Activated CD8-positive, alpha-beta memory T cell treated with anti-CD3 and anti-CD28 coated beads, Interleukin-2, amount 10 ng/mL, durations not matched to agents 7 days and 5 days (primary cell): ENCODE measurements at places on chromosomes 3 and 15. TPM values are rescaled to one million over a fixed set of nuclear protein-coding genes. Genes with fewer than 3 reads are reported as not detected.

Gene SMAD6
- 0.29 TPM for total RNA-seq

Gene SLMAP
- 57.6 TPM for total RNA-seq

Gene NBEAL2
- 164 TPM for total RNA-seq

Gene IQCF5
- not detected for total RNA-seq

DNA sequence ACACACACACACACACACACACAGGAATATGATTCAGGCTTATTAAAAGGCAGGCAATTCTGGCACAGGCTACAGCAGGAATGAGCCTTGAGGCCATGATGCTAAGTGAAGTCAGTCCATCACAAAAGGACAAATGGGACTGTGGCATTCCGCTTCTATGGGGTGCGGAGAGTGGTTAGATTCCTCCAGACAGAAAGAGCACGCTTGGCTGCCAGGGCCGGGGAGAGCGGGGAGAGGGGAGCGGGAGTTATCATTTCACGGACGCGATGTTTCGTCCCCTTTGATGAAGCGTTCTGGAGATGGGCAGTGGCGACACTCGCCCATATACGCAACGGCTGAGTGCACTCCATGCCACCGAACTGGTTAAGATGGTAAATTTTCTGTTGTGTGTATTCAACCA is 58.5 kb upstream of the FAM174B start:
- H3K36me3 ChIP-seq, result no peaks in the 10 kb centered on the region
- peaks cover 8% of the 10 kb centered on the region for H3K4me1 ChIP-seq
- H3K27ac ChIP-seq, result no peak overlapping the region
- H3K4me3 ChIP-seq, result peak overlapping the region; percentile 11

DNA sequence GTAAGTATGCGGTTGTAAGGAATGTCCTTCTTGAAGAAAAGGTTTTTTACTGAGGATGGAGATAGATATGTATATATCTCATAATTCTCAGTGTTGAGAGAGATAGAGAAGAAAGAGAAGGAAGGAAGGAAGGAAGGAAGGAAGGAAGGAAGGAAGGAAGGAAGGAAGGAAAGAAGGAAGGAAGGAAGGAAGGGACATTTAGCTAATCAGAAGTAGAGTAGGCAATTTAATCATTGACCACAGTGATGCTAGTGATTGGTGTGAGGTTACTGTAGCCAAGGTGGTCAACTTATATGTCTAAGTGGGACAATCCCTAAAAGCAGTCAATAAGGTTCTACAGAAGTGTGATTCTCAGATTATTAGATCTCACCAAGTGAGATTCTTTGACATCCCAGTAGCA is 751.8 kb upstream of the CBLB start:
- no peaks in the 10 kb centered on the region for H3K4me1 ChIP-seq
- H3K27ac ChIP-seq, result no peak overlapping the region
- H3K27me3 ChIP-seq, result no peaks in the 10 kb centered on the region
- peaks cover 10% of the 10 kb centered on the region for H3K36me3 ChIP-seq
- no peak overlapping the region for H3K4me3 ChIP-seq

DNA sequence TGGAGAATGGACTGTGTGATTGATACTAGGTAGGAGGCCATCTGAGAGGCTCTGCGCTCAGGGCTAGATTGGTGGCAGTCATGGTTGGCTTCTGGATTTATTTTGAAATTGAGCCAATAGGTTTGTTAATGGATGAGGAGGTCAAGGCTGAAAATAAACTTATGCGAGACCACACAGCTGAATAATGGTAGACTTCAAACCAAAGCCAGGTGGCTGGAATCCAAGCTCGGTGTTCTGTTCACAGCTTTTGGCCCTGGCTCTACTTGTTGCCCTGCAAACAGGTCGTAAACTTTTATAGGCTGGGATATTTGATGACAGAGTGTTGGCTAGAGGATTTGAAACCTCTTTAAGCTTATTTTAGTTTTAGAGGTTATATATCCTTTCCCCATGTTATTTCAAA is 160.4 kb downstream of the CHL1 start:
- H3K27me3 ChIP-seq, result no peaks in the 10 kb centered on the region
- H3K4me3 ChIP-seq, result no peak overlapping the region
- H3K4me1 ChIP-seq, result no peaks in the 10 kb centered on the region
- H3K27ac ChIP-seq, result no peak overlapping the region

GRCh38 chr15:33068007-33068481 is 126.5 kb downstream of the FMN1 start:
- H3K27me3 ChIP-seq, result peaks cover 11% of the 10 kb centered on the region
- no peaks in the 10 kb centered on the region for H3K36me3 ChIP-seq
- no peak overlapping the region for H3K4me3 ChIP-seq
- DNase-seq, result no peak
- H3K4me1 ChIP-seq, result peaks cover 2% of the 10 kb centered on the region
- no peak overlapping the region for H3K27ac ChIP-seq

GRCh38 chr15:72474912-72475628 is 940 bp downstream of the ARIH1 start:
- DNase-seq, result peak; percentile 90
- peak overlapping the region; percentile 96 for H3K4me3 ChIP-seq
- H3K4me1 ChIP-seq, result peaks cover 42% of the 10 kb centered on the region
- H3K27ac ChIP-seq, result peak overlapping the region; percentile 99

DNA sequence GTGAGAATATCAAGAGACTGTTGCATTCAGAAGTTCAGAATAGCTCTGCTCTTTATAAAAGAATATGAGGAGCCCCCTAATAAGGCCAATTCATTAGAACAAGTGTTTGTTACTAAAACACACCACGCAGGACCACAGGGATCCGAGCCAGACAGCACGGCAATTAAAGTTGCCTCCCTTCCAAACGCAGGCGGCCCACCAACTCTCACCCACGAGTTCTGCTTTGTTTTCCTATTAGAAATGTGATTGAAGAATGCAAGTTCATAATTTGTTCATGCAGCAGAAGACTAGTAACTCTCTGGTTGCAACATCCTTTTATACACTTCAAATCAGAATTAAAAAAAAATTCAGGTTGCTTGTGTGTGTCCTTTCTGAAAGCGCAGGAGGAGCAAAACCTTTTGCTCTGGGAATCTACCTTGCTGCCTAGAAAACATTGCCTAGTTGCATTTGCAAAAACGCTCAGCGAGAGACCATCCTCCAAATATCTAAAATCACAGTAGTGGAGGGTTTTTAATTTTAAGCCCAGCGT is 1044.1 kb upstream of the NR2F2 start:
- no peak overlapping the region for H3K4me3 ChIP-seq
- peaks cover 19% of the 10 kb centered on the region for H3K4me1 ChIP-seq
- H3K27me3 ChIP-seq, result peaks cover 63% of the 10 kb centered on the region
- no peaks in the 10 kb centered on the region for H3K36me3 ChIP-seq
- H3K27ac ChIP-seq, result no peak overlapping the region

GRCh38 chr3:155462672-155463071 is 169.2 kb upstream of the STRIT1 start:
- H3K4me1 ChIP-seq, result no peaks in the 10 kb centered on the region
- no peak overlapping the region for H3K4me3 ChIP-seq
- H3K36me3 ChIP-seq, result no peaks in the 10 kb centered on the region

DNA sequence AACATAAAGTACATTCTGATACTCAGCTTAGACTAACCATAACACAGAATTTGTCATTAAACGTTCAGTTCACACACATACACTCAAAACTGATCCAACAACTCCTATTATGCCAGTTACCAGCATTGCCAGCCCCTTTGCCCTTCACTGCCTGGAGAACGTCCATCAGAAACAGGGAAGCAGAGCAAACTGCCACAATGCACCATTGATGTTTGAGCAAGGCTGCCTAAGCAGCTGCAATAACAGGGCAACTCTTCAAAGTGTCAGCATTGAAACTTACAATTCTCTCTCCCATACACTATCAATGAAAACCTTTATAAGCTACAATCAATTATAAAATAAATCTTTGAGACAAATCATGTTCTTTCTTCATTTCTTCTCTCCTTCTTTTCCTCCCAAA is 85.1 kb downstream of the ZBTB20 start:
- H3K36me3 ChIP-seq, result peaks cover 14% of the 10 kb centered on the region
- no peak for DNase-seq
- no peak overlapping the region for H3K4me3 ChIP-seq

GRCh38 chr3:175257123-175257522 is 398.0 kb downstream of the NAALADL2 start:
- no peak for DNase-seq
- no peaks in the 10 kb centered on the region for H3K27me3 ChIP-seq
- H3K4me1 ChIP-seq, result no peaks in the 10 kb centered on the region
- H3K36me3 ChIP-seq, result no peaks in the 10 kb centered on the region
- no peak overlapping the region for H3K27ac ChIP-seq
- H3K4me3 ChIP-seq, result no peak overlapping the region

GRCh38 chr3:354432-354831 is 157.9 kb downstream of the CHL1 start:
- DNase-seq, result no peak
- no peaks in the 10 kb centered on the region for H3K36me3 ChIP-seq
- H3K27me3 ChIP-seq, result no peaks in the 10 kb centered on the region
- H3K4me1 ChIP-seq, result no peaks in the 10 kb centered on the region

DNA sequence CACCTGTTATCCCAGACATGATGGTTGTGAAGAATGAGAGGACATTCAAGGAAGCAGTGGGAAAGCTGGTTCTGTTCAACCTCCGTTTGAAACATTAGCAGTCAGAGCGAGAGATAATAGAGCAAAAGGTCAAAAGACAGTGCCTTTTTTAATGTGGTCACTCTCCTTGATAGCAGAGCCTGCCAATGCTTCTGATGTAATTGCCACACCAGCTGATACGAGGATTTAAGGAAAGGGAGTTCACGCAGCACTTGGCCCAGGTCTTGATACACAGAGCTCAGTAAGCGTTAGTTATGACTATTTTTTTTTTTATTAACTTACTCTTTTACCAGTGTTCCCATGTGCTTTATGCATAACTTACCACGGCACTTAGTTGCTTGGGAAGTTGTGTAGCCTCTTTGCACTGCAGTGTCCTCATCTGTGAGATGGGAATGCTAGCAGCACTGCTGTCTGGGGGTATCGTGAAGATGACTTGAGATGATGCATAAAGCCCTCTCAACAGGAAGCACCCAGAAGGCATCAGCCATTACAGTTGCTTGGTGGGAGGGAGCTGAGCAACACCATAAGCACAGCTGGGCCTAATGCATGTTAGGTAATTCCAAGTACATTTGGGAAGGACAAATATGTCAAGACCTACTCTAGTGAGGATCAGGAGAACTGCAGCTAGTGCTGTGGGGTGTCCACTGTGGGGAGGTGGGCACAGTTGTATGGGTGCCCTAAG is 123.3 kb upstream of the RASGRP1 start:
- H3K27ac ChIP-seq, result peak overlapping the region; percentile 96
- no peaks in the 10 kb centered on the region for H3K36me3 ChIP-seq
- no peaks in the 10 kb centered on the region for H3K27me3 ChIP-seq
- peaks cover 93% of the 10 kb centered on the region for H3K4me1 ChIP-seq
- peak overlapping the region; percentile 26 for H3K4me3 ChIP-seq

DNA sequence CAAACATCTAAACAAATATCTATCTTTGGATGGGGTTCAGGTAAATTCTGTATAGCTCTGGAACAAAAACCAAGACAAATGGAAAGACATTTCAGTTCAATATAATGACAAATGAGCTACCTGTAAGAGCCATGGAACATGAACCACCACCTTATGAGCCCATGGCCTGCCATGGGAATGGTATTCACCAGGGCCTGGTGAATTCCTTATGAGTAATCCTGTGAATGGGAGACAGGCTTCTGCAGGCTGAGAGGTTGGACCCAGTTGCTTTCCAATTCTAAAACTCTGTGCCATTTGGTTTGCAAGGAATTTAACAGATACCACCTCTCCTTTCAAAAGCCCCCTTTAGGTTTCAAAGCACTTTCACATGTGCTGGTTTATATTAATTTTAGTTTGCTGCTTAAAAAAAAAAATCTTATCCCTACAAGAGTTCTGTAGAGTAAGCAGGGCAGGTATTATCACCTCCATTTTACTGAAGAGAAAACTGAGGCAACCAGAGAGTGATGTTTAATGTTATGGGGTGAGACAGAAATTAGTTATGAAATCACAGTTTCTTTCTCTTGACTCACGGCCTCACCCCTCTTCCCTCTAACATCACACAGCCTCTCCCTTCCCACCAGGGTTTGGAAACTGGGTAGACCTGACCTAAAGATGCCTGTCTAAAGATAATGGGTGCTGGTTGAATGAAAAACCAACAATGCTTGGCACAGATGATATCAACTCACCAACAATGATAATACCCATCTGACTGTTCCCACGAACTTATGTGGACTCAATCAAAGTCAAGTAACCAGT is 397.6 kb upstream of the WNT5A start:
- DNase-seq, result no peak
- no peaks in the 10 kb centered on the region for H3K27me3 ChIP-seq
- no peak overlapping the region for H3K4me3 ChIP-seq
- H3K4me1 ChIP-seq, result no peaks in the 10 kb centered on the region
- H3K36me3 ChIP-seq, result no peaks in the 10 kb centered on the region

DNA sequence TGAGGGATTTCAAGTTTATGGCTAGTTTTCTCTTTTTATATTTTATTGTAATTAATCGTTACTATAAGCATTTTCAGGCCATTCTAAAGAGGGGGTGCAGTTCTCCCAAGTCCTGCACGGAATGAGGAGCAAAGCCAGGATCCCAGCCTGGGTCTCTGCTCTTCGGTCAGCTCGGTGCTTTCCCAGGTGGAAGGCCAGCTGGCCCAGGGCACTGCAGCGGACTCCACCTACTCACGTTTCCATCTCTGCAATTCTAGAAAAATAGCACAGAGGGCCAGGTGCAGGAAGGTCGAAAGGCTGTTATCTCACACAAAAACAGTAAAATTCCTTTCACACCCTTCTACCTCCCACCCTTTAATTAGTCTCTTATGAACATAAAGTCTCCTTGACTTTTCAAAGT is 59.5 kb upstream of the HES1 start:
- peaks cover 76% of the 10 kb centered on the region for H3K27me3 ChIP-seq
- H3K36me3 ChIP-seq, result no peaks in the 10 kb centered on the region
- H3K4me3 ChIP-seq, result no peak overlapping the region
- H3K4me1 ChIP-seq, result peaks cover 1% of the 10 kb centered on the region

DNA sequence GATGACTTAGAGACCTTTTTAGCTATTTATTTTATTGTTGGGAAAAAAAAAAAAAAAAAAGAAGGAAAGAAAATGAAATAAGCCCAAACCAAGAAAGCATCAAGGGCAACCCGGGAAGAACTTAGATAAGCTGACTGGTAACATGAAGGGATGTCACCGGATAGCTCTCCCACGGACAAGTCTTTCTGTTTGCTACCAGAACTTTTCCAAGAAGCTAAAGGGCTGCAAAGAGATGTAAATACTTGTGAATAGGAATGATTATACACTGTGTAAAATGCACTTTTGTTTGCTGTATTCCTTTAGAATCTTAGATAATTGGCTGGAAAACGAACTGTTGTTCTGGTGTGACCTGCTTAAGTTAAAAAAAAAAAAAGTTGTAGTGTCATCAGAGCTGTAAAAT is 2.8 kb downstream of the FOXB1 start:
- H3K27me3 ChIP-seq, result peaks cover 79% of the 10 kb centered on the region
- DNase-seq, result no peak
- peaks cover 16% of the 10 kb centered on the region for H3K36me3 ChIP-seq
- peak overlapping the region; percentile 94 for H3K4me3 ChIP-seq

GRCh38 chr3:32577174-32577573 is 6.5 kb upstream of the DYNC1LI1 start:
- H3K4me3 ChIP-seq, result no peak overlapping the region
- peaks cover 13% of the 10 kb centered on the region for H3K4me1 ChIP-seq
- no peak for DNase-seq
- peak overlapping the region; percentile 89 for H3K27ac ChIP-seq
- H3K27me3 ChIP-seq, result peaks cover 4% of the 10 kb centered on the region
